ENCODE measurements at places on chromosomes 4 and X.

GRCh38 chr4:143634763-143635162, 65.7 kb downstream of the FREM3 start:
- no peak for DNase-seq

DNA sequence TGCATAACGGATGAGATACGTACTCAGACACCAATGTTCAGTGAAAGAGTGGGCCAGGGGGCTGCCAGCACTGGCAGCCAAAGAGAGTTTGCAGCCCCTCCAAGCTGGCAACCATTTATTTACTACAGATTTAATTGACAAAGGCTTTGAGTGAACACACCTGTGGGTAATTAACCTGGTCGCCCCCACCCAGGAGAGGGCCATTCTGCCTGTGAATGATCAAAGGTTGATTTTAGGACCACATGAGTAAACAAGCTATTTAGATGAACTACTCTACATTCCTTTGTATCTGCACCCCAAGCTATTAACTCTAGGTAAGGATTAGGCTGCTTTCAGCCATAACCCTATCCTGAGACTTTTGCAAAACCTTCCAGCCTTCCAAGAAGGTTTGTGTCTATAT, 55.0 kb downstream of the RBM46 start:
- no peak for DNase-seq

- DNase-seq, result no peak
Observed at GRCh38 chr4:95178938-95179337, 369.8 kb downstream of the UNC5C start.

GRCh38 chrX:80237072-80237471, 183.2 kb upstream of the TENT5D start:
- no peak for DNase-seq

DNA sequence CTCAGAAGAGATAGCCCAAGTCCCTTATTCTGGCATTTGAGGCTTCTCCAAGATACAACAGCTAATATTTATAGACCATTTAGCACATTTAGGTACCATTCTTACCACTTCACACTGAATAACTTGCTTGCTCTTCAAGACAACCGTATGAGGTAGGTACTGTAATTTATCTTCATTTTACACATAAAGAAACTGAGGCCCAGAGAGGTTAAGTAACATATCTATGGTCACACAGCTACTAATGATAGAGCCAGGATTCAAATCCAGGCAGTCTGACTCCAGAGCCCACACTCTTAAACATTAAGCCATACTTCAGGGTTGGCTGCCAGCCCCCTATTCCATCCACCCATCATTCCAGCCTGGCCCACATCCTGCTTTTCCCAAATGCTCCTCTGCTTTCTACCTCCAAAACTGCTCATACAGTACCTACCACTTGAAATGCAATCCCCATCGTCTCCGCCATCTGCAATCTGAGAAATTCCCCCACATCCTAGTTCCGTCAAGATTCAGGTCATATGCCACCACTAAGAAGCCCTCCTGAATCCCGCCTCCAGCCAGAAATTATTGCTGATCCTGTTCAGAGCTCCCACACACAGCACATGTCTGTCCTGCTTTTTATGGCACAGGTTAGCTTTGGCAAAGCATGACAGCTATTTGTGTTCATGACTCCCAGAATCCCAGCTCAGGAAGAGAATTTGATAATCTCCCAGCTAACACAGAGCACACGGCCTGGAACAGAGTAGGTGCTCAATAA, 23.5 kb downstream of the IQSEC2 start:
- DNase-seq, result no peak

DNA sequence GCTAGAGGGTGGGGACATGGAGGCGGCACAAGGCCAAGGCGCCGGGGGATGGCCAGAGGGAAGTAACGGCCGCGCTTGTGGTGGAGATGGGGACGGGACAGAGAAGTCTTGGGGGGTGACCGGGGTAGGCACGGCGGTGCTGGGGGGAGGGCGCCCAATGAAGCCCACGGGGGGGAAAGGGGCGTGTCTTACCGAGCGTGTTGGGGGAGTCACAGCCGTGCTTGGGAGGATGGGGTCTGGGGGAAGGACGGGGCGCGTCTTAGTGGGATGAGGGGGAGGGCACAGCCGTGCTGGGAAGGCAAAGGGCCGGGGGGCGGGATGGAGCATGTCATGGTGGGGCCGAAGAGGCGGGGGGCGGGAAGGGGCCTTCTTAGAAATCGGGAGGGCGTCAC, 952 bp downstream of the ARSD start:
- DNase-seq, result no peak

DNA sequence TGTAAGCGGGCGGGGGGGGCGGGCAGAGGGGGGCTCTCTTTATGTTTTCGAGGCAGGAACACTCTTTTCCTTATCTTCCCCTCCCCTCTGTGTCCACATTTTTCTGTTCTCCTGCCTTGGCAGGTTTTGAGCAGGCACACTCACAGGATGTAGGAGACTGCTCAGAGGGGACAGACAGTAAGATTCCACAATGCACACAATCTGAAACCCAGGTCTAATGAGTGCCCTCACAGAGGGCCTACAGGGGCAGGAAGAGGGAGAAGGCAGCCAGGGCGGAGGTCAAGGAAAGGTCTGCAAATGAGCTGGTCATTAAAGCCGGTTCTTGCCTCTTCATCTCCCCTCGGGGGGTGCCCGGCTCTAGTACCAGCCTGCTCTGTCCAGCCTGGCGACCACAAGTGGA, 106.1 kb upstream of the ATP6AP2 start:
- no peak for DNase-seq

DNA sequence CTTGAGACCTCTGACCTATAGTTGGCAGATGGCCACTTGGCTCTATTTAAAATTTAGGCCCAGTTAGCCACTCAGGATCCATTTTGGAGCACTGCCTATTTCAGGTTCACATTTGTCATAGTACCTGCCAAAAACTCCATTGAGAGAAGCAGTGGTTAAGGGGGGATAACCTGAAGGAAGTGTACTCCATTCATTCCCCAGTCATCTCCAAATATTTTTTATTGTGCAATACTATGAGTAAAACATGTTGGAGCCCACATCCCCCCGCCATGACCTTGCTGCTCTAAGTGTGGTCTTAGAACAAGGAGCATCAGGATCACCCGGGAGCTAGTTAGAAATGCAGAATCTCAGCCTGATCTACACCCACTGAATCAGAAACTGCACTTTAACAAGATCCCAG, 21.1 kb downstream of the PLP1 start:
- DNase-seq, result no peak

DNA sequence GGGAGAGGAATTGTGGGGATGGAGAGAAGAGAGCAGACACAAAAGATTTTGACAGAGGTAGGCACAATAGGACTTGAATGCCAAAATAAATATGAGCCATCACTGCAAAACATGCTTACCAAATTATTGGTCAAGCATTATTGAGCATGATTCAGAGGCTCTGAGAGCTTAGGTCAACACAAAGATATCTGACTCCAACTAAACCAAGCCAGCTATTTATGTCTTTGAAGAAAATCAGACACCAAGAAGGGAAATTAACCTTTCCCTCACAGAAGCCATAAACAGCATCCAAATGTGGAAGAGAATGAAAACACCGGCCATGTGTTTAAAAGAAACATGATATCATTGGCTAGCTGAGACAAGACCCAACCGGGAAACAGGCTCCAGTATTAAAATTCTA, 323.2 kb downstream of the RAB28 start:
- DNase-seq, result no peak

GRCh38 chr4:122914292-122914904, 8.0 kb downstream of the NUDT6 start:
- DNase-seq, result no peak

- no peak for DNase-seq
Observed at GRCh38 chr4:183522821-183523220, 18.0 kb downstream of the ING2 start.

GRCh38 chr4:22348410-22348809, 167.5 kb downstream of the ADGRA3 start:
- no peak for DNase-seq

DNA sequence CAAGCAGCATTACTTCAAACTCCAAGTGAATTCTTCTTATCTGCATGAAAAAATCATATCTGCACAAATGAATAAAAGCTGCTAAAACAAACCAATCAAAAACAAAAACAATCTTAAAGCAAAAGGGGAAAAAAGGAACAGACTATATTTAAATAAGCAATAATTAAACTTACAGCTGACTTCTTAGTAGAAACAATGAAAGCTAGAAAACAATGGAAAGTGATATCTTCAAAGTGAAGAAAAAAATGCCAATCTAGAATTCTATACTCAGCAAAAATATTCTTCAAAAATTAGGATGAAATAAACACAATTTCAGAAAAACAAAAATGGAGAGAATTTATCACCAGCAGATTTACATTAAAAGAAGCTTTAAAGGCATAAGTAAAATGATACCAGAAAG, 20.0 kb downstream of the STBD1 start:
- DNase-seq, result no peak

- DNase-seq, result no peak
Observed at GRCh38 chr4:76420188-76420761, 666 bp downstream of the CCDC158 start.

DNA sequence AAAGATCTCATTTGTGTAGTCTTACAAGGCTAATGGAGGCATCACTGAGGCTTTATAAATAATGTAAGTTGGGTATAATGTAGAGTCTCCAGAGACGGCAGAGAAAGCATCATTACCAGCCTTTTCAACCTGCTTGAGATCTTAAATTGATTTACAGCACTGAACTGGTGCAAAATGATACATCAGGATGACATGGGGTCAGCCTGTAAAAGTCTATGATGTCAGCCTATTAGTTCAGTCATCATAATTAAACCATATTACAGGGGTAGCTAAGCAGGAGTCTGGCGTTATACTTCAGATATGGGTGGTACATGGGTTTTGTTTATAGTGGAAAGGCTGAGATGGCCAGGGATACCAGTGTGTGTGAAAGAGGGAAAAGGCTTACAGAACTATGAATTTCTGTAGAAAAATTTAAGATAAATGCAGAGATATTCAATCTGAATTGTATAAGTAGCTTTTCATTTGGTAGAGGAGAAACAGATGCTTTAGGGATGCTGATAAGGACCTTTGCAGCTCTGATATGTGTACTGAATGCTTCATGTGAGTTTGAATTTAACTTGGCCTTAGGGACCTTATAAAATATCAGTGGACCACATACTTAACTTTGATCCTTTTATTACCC, 2.7 kb downstream of the SMAD1 start:
- no peak for DNase-seq

DNA sequence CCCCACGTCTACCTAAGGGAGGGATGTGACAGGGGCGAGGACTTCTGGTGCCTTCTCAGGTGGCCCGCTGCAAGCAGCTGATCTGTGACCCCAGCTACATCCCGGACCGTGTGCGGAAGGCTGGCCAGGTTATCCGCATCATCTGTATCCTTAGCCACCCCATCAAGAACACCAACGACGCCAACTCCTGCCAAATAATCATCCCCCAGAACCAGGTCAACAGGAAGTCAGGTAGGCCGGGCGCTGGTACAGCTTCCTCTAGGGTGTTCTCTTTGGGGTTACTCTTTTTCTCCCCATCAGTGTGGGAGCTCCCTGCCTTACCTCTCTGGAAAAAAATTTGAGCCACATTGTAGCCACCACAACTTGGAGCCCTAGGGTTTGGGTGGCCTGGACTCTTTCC, 2.4 kb upstream of the FAM50A start:
- DNase-seq, result no peak

GRCh38 chr4:31069151-31069550, 349.0 kb downstream of the PCDH7 start:
- no peak for DNase-seq

- DNase-seq, result no peak
Observed at GRCh38 chrX:114046695-114047279, 537.1 kb upstream of the HTR2C start.

DNA sequence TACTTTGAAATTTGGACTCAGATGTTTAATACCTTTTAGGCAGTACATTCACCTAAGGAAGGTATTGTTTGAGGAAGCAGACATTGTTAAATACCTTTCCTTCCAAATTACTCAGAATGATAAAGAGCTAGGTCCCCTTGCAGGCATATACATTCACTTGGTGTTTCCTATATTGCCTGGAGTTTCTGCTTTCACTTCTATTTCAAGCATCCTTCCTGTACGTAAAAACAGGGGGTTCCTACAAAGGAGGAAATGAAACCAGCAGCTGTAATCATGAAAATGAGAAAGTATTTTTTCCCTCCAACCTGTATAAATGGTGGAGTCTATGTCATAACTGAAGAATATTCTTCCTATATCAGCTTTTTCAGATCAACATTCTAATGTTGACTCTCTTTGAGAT, 90.4 kb upstream of the RASGEF1B start:
- no peak for DNase-seq

- no peak for DNase-seq
Observed at GRCh38 chr4:101031971-101032370, 315.4 kb downstream of the PPP3CA start.

GRCh38 chrX:18099745-18100144, 120.9 kb downstream of the BEND2 start:
- no peak for DNase-seq

DNA sequence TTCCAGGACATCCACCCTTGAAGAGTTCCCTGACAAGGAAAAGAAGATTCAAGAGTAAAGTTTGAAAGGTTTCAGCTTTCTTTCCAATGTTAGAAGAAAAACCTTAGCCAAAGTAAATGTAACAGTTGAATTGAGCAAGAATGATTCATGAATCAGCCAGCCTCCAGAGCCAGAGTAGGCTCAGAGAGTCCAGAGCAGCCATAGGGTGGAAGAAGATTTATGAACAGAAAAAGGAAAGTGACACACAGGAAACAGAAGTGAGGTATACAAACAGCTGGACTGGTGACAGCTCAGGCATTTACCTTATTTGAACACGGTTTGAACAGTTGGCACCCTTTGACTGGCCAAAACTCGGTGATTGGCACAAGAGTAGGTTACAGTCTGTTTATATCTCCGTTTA, 63.2 kb downstream of the QDPR start:
- DNase-seq, result no peak

GRCh38 chrX:123093792-123094191, 90.3 kb upstream of the GRIA3 start:
- no peak for DNase-seq

GRCh38 chrX:5774446-5774845, 454.2 kb downstream of the NLGN4X start:
- DNase-seq, result no peak

GRCh38 chrX:131763674-131764073, 219.8 kb downstream of the OR13H1 start:
- DNase-seq, result no peak

GRCh38 chr4:43275779-43276178, 383.3 kb downstream of the GRXCR1 start:
- DNase-seq, result no peak

- no peak for DNase-seq
Observed at GRCh38 chr4:74537459-74537858, 92.5 kb downstream of the AREG start.

DNA sequence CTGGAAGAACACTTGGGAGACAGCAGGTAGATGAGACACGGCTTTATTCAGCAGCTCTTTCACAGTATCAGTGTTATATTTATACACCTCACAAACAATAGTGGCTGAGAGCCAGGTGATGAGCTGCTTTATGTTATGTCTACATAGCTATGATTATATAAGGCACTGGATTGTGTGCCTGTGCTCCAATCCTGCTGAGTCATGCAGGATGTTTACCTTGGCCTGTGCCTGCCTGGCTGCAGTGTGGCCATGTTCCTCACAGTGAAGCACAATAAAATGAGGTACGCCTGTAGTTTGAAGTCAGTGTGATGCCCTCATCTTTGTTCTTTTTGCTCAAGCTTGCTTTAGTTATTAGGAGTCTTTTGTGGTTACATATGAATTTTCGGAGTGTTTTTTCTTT, 31.3 kb downstream of the CXCL13 start:
- no peak for DNase-seq

GRCh38 chrX:104343428-104344129, 88.8 kb upstream of the ESX1 start:
- DNase-seq, result no peak

- DNase-seq, result no peak
Observed at GRCh38 chr4:93502991-93503390, 325.6 kb upstream of the ATOH1 start.
